Activated T-cell treated with anti-CD3 and anti-CD28 coated beads for 48 hours (primary cell): ENCODE measurements at places on chromosomes 3 and 15.

DNA sequence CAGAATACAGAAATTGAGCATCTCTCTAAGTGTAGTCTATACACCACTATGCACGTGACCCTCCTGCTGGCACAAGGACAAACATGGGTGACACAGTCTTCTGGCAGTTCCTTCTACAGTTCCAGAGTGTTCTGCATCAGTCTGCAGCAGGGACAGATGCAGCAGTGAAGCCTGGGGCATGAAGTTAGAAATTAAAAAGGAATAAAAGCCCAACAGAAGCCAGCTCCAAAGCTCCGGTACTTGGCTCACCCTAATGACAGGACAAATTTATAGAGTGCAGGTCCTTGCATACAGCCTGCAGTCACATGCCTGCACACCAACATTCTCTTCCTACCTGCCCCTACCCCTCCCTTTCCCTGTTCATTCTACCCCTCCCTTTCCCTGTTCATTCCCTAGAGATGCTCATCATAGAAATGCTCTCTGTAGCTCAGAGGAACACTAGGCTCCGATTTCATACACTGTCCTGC, 15.0 kb downstream of the UACA start:
- no peak for DNase-seq

DNA sequence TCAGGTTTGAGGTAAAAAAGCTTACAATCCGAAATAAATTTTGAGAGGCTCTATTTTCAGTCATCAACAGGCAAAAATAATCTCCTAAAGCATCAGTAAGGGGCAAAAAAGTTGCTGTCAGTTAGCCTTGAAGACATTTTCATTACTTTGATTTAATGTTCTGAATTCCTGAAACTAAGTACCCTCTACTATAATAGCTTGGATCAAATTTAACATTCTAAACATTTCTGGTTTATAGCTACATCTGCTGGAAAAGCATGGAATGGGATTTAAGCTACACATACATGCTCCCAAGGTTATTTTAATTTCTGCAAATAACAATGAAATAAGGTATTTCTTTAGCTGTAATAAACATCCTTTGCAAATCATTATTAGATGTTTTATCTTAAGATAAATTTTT, 245.4 kb downstream of the ULK4 start:
- no peak for DNase-seq

DNA sequence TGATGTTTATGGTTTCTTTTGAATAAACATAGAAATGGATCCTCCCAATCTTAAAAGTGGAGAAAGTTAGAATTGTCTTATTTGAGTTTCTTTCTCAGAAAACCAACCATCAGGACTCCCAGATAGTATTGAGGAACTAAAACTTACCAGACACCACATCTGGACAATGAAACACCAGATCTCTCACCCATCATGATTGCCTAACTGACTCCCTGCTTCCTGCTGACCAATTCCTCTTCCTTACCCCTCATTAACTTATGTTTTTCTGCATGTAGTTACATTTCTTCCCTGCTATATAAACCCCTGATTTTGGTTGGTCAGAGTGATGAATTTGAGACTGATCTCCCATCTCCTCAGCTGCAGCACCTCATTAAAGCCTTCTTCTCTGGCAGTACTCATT, 242.0 kb upstream of the SETMAR start:
- no peak for DNase-seq

GRCh38 chr15:65610871-65611718, at the start of gene INTS14:
TSS of gene INTS14 (minus strand) at chr15:65611131. CDS start at chr15:65607380, 3,751 bp downstream.
- peak; percentile 96 for DNase-seq

GRCh38 chr15:69951898-69952555, 145.7 kb downstream of the TLE3 start:
- no peak for DNase-seq

- no peak for DNase-seq
These were observed 84.8 kb downstream of the DCLK3 start for GRCh38 chr3:36679384-36680200.

DNA sequence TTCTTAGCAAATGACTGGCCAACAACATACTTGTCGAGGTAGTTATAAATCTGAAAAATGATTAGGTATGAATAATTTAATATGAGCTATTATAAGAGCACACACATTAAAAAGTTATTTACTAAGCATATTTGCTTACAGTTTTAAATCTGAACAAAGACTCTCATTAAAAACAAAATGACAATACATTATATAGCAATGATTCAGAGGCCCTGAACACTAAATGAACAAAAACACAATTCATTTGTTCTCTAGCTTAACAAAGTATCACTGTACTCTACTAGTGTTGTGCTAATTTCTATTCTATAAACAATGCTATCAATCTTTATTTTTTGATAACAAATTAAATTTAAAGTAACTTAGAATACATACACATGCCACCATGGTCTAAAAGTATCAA, 21.0 kb downstream of the CLPX start:
- no peak for DNase-seq

- DNase-seq, result no peak
These were observed 112.4 kb downstream of the CD47 start for GRCh38 chr3:107978131-107979055.

GRCh38 chr15:99571299-99571698, 5.5 kb downstream of the MEF2A start:
- DNase-seq, result no peak

DNA sequence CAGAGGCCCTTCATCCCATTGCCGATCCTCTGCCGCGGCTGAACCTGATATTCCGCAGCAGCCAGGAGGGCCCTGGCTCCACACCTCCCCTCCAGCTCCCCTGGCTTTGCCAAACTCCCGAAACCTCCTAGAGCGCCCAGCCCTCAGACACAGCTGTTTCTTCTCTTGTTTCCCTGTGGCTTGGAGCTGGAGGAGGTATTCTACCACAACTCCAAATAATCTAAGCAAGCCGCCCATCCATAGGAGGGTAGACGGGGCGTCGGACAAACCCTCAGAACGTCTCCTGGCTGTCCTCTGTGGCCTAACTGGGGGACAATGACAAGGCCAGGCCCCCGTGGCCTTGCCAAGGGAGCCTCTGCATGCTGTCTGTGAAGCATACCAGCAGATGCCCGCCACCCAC, 10.4 kb downstream of the PLA2G4D start:
- no peak for DNase-seq

DNA sequence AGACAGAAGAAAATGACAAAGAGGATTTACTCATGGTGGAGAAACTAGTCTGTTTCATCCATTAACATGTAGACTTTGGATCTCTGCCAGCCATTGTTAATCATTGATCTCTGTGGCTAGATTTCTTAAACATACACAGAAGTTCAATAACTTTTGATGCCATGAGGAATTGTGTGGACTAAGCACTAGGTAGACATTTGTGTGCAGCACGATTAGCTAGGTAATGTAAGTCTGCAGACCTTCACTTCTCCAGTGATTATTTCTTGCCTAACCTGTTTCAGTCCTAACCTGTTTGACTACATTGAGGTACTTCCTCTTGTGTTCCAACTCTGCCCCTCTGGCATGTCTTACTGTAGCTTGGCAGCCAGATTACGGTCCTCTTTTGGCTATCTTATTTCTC, 928.5 kb upstream of the ROBO1 start:
- no peak for DNase-seq

- no peak for DNase-seq
These were observed 32.2 kb downstream of the PPP2R3A start for GRCh38 chr3:135997554-135998320.

DNA sequence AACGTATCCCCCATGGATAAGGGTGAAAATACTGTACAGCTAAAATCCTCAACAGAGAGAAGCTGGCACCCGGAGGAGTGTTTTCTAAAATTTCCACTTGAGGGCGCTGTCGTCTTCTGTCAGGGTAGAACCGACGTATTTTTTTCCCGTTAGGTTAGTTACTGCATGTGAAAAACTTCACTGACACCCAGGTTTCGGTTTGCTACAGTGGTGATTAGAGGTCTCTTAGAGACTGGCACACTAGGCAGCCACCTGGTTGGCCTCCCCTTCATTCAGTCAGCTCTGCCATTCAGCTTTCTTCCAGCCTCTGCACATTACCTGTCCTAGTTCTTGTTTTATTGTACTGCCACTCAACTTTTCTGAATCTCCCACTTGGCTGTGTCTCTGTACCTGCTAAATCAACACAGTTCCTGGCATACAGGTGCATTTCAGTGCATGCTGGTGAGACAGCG, 18.4 kb downstream of the CCK start:
- DNase-seq, result peak; percentile 50

DNA sequence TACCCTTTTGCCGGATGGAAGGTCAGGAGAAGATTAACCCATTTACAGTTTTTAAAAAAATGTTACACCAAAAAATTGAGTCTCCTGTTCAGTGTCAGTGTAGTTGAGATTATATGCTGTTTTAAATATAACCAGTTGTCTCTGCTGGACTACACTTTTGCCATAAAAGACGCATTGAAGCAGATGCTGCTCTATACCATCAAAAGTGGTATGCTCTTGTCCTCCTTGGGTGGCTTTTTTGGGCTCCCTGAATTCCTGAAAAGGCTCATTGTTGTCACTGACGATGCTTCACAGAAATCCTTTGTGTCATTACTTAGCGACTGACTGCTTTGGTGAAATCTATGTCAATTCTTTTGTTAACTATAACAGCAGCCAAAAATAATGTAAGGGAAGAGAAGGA, 133.9 kb upstream of the SKOR1 start:
- no peak for DNase-seq

DNA sequence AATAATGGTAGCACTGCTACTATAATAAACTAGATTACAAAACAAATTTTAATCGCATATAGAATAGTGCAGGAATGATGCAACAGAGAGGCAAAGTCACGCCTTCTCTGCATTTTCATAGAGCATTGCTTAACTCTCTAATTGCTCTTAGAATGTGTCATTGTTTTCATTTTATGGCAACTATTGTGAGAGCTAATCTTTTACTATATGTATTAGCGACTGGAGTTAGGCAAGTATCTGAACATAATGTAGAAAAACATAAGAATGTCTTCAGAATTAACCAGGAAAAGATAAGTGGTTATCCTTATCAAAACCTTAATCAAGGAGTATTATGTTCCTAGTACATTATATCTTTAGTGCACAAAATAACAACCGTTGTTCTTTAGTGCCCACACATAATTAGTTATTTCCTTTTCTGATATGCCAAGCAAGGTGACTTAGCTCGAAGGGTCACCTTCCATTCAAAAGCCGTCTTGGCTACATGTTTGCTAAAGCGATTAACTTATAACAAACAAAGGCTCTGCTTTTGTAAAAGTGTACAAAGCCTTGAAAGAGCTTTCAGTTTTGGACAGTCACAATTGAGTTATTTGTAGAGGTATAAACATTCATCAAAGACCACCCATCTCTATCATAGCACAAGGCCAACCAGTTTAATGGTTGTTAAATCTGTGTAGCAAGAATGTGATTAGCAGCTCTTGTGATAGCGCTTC, 1328.9 kb downstream of the ROBO2 start:
- no peak for DNase-seq

DNA sequence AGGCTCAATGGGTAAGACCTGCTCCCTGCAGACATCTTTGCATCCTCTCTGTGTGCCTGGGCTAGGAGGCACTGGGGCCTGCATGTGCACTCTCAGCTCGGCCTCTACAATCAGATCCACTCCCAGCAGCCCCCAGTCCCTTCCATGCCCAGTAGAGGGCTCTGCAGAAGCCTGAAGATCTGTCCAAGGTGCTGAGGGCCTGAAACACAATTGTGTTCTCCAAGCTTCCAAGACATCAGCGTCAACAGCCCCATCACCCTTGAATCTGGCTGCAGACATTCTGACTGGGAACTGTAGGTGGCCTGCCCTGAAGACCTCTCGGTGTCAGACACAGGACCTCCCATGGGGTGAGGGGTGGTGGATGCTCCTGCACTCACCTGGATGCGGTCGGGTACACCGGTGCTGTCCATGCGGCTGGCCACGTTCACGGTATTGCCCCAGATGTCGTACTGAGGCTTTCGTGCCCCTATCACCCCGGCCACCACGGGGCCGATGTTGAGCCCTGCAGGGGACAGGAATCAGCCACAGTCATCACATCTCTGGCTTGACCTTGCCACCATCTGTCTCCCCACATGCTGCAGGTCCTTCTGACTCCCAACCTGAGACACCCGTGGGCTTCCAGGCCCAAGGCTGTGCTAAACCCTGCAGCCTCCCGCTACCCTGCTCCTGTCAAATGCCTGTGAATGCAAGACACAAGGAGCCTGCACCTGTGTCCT, 84.7 kb downstream of the SEC22A start:
- DNase-seq, result peak; percentile 29

GRCh38 chr15:29113336-29114220, 156.0 kb downstream of the NSMCE3 start:
- no peak for DNase-seq

DNA sequence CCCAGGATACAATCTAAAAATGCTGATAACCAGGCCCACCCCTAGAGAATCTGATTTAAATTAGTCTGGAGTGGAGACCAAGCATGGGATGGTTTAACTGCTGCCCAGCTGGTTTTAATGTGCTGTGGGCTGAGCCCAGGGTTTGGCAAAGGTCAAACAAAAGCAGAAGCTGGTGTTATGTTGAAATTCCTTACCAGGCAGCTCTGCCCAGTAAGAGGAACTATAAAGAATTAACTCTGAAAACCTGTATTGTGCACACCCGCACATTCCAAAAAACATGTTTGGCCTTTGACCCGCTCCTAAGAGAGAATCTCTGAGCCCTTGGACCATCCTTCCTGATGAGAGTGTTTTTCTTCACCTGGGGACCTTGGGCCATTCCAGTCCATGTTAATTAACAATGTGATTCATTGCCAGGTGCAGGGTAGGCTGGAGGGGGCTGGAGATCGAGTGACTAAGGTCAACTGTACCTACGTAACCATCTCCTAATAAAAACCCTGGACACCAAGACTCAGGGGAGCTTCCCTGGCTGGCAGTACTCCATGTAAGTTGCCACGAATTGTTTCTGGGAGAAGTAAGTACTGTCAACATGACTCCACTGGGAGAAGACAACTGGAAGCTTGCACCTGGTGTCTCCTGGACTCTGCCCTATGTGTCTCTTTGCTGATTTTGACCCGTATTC, 10.9 kb downstream of the CCDC13 start:
- DNase-seq, result no peak

DNA sequence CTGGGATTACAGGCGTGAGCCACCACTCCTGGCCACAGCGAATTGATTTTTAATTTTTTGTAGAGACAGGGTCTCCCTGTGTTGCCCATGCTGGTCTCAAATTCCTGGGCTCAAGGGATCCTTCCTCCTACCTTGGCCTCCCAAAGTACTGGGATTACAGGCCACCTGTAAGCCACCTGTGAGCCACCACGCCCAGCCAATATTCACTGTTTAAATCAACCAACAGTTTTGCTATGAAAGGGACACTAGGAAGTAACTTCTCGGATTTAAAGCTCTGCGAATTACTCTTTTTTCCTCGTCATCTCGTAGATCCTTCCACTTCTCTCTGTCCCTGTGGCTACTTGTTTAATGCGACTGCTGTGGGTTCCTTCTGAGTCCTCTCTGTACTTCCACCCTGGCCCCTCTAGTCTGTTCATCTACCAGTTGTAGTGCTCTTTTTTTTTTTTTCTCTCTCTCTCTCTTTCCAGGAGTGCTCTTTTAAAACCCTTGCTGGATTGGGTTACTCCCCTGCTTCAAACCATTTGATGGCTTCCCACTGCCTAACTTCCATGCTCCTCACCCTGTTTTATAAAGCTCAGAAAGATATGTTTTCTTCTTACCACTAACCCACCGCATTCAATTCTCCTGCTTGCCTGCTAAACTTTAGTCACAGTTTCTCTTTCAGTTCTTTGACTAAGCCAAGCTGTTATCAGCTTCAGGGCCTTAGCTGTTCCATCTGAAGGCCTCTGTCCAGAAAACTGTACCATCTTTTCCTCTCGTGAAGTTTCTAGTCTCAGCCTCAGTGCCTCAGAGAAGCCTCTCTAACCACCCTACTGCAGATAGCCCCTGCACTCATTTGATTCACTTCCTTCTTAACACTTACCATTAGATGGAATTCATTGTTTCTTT, 12.4 kb downstream of the RTF1 start:
- no peak for DNase-seq

GRCh38 chr15:72967397-72967796, 84.9 kb upstream of the NEO1 start:
- no peak for DNase-seq
